ENCODE measurements at places on chromosomes 13 and 19.

DNA sequence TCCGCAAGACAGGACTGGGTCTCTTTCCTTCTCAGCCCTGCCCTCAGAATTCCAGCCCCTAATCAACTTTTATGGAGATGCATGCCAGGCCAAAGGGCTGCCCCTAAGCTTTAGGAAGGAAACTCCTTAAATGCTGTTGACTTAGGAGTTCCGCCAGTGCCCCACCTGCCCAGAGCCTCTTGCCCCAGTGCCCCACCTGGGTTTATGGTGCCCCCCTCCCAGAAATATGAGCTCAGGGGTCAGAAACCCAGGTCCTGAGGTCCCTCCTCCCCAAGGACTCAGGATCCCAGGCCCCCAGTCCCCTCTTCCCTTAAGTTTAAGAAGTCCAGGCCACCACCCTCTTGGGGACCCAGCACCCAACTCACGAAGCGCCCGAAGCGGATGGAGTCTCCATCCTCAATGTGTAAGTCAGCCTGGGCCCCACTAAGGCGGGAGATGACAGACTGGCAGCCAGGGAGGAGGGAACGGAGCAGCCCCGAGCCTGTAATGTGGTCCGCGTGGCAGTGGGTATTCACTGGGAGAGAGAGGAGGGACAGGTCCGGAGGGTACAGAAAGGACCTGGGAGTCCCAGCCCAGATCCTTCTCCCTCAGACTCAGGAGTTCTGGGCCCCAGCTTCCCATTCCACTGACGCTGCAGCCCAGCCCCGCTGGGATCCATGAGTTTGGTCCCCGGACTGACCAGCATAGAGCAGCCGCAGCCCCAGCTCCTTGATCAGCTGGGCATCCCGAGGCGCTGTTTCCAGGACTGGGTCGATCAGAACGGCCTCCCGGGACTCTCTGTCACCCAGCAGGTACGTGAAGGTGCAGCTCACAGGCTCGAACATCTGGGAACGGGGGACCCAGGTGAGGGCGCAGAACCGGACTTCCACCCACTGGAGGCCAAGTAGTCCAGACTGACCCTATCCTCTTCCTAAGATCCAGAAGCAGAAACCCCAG is 897 bp downstream of the ETHE1 start:
- DNase-seq, result peak; percentile 74

- DNase-seq, result peak; percentile 42
Observed at GRCh38 chr19:55305491-55305890, 19.6 kb downstream of the TMEM150B start.

DNA sequence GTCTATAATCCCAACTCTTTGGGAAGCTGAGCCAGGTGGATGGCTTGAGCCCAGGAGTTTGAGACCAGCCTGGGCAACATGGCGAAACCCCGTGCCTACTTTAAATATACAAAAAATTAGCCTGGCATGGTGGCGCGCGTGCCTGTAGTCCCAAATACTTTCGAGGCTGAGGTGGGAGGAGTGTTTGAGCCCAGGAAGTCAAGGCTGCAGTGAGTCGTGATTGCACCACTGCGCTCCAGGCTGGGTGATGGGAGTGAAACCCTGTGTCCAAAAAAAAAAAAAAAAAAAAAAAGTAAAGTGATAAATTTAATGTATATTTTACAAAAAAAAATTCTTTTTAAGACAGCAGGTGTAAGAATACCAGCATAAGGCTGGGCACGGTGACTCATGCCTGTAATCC is 17.6 kb downstream of the TMEM38A start:
- DNase-seq, result no peak

- no peak for DNase-seq
Observed at GRCh38 chr19:56841193-56841543, 642 bp upstream of the PEG3 start.

DNA sequence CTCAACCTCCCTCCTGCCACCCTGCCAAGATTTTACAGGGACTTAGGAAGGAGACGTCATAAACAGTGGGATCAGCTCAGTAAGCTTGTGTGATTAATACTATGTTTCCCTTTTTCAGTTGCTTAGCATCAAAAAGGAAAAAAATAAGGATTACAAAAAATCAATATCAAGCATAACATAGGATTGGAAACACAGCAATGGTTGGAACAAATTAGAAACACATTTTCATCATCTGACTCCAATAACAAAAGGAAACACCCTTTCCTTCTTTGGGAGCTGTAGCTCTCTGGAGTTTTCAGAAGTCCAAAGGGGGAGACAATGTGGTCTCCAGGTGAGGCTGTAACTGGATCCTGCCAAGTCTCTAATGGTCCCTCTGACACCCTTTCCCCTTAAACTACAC is 233.4 kb downstream of the B3GLCT start:
- no peak for DNase-seq

DNA sequence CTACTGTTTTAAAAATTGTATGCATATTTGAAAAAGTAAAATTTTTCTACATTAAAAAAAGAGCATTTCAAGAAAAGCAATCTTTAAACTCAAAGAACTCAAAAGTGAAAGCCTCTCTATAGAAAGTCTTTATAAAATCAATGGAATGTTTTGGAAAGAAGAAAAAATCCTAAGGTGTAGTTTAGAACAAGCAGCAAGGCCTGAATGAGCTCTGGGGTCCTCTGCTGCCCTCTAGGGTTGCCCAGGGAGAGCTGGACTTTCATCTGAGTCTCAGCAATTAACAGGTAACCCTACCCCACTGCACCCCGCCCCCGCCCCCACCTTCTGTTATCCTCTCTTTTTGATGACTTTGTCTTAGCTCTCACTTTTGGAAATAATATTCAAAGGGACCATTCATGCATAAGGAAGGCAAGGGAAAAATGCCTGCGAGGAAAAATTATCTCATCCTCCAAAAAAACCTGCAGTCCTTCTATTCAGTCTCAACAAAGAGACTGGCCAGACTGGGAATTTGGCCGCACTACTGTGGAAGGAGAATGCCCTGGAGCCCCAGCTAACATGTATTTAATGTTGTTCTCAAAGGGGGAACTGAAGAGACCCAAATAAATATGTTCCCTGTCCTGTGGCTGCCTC is 24.1 kb downstream of the SLC25A30 start:
- DNase-seq, result no peak

Measured in tibial artery (tissue), 4 donors.